ENCODE measurements at places on chromosomes 7 and 10. TPM values are rescaled to one million over a fixed set of nuclear protein-coding genes. Genes with fewer than 3 reads are reported as not detected.

DNA sequence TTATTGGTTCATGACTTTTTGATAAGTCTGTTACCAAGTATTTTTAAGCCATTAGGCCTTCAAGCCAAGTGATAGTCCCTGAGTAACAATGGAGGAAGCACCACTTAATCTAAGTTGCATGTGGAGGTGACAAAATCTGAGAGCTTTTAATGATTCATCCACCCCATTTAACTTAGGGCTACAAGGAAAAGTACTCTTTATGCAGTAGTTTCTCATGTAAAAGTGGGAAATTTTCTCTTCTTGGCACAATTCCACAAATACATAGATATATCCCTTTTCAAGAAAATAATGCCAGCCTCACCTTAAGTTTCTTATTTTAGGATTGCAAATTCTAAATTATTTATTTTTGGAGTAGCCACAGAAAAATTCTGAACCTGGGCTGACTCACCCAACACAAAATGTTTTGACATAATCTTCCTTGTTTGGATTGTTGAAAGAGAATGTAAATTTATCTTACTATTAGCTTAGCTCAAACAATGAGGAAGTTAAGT lies 85.7 kb downstream of the SUGCT start:
- DNase-seq = no peak

DNA sequence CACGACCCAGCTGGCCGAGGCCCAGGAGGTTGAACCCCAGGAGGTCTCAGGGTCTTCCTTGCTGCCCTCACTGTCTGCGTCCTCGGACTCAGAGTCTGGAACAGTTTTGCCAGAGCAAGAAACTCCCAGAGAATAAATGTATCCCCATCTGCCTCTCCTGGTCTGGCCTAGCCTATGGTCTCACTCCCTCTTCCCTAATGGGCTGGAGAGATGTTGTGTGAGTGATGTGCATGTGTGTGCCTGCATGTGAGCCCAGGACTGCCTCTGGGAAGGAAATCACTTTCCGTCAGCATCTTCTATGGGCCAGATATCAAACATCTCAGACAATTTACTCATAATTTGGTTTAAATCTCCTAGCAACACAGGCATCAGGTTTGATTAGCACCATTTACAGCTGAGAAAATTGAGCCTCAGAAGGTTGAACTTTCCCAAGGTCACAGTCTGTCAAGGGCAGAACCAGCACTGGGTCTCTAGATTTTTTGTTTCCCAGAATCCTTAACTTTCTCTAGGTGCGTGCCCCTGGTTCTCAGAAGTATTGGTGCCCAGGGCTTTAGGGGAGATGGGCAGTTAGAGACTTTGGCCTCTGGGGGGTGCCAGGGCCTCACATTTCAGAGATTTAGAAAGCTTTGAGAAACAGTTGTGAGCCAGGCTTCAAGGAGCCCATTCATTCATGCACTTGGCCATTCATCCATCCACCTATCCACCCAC lies 4.9 kb downstream of the TMEM270 start:
- DNase-seq = peak; percentile 38

DNA sequence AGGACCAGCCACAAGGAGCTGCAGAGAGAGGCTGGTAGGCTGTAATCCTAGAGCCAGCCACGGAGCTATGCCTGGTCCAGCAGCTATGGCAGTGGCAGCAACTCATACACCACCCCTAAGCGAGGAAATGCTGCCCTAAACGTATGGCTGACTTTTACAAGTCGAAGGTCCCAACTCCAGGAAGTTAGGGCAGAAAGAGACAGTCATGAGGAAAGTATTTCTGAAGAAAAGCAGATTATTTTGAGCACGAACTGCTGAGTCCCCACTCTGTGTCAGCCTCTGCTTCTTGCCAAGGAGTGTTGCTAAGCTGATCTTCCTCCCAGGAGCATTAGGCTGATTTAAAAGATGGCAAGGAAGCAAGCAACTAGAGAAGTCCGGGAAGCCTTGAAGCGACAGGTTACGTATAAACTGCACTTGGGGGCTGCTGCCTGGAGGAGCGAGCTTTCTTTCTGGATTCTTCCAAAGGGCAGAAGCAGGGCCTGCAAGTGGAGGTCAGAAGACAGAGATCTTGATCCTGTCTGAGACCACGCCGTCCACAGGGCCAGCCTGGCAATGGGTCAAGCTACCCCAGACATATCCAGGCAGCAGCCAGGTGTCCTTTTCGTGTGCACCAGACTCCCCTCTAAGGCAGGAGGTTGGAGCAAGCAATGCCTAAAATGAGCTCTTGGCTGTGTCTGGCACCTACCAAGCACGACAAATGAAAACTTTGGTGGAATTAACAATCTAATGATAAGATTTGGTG lies 39.4 kb downstream of the PLXNA4 start:
- DNase-seq = no peak

- DNase-seq = no peak
Observed at GRCh38 chr7:121384265-121384664, 11.8 kb downstream of the FAM3C start.

- DNase-seq = no peak
Observed at GRCh38 chr7:121042899-121043298, 54.4 kb downstream of the CPED1 start.

The PIP gene
- not detected for total RNA-seq

DNA sequence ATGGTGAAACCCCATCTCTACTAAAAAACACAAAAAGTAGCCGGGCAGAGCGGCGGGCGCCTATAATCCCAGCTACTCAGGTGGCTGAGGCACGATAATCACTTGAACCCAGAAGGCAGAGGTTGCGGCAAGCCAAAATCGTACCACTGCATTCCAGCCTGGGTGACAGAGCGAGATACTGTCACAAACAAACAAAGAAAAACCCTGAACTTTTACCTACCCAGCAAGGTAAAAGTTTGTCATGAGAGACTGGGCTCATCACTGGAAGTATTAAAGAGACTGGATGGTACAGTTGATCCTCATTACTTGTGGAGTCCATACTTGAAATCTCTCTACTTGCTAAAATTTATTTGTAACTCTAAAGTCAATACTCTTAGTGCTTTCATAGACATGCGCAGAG lies 113.9 kb downstream of the NDUFB2 start:
- no peak for DNase-seq

DNA sequence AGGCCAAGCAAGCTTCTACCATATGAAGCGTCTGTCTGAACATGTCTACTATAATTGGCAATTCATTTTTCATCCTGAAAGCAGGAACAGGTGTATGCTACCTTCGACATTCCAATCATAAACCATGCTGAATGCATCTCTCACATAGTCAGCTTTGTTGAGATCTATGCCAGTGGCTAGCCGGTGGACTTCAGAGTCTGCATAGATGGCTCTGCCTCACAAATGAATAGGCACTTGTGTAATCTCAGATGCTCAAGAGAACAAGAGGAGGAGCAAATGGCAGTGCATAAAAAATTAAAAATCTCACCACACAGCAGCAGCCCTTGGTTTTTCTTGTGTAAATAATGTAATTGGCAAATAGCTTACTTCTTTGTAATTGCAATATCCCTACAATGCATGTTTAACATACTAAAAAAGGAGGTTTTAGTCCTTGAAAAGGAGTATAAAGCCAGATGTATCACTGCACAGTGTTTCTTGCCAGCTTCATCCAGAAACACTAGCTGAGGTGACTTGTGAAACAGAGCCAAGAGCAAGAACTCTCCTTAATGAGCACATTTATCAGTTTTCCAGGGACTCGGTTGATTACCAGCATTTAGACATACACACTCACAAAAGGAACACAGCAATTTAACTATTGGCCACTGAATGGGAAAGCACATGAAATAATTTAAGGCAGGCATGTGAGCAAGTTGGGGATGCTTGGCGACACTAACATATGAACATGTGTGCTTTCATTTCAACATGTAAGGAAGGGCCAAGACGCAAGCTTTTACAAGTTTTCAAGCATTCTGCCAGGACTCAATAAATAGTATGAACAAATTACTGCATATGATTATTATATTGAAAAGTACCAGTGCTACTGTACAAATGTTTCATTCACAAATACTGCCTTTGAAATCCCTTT lies 249.9 kb upstream of the PLXNA4 start:
- no peak for DNase-seq

GRCh38 chr7:41054960-41055661 lies 647.8 kb downstream of the INHBA start:
- DNase-seq = no peak

GRCh38 chr7:116500078-116500853 lies 728 bp downstream of the CAV2 start:
- DNase-seq = peak; percentile 69

The TAS2R3 gene
- 0.18 TPM for total RNA-seq

- no peak for DNase-seq
Observed at GRCh38 chr7:69365651-69366192, 232.6 kb upstream of the AUTS2 start.

- no peak for DNase-seq
Observed at GRCh38 chr7:70647801-70648498, 484.0 kb upstream of the GALNT17 start.

The ZCWPW1 gene
- 1.2 TPM for total RNA-seq

GRCh38 chr10:6445671-6446316 lies 134.3 kb downstream of the PRKCQ start:
- no peak for DNase-seq

GRCh38 chr10:120966657-120967045 lies 115.5 kb downstream of the WDR11 start:
- DNase-seq = no peak

The ACSM6 gene
- not detected for total RNA-seq

DNA sequence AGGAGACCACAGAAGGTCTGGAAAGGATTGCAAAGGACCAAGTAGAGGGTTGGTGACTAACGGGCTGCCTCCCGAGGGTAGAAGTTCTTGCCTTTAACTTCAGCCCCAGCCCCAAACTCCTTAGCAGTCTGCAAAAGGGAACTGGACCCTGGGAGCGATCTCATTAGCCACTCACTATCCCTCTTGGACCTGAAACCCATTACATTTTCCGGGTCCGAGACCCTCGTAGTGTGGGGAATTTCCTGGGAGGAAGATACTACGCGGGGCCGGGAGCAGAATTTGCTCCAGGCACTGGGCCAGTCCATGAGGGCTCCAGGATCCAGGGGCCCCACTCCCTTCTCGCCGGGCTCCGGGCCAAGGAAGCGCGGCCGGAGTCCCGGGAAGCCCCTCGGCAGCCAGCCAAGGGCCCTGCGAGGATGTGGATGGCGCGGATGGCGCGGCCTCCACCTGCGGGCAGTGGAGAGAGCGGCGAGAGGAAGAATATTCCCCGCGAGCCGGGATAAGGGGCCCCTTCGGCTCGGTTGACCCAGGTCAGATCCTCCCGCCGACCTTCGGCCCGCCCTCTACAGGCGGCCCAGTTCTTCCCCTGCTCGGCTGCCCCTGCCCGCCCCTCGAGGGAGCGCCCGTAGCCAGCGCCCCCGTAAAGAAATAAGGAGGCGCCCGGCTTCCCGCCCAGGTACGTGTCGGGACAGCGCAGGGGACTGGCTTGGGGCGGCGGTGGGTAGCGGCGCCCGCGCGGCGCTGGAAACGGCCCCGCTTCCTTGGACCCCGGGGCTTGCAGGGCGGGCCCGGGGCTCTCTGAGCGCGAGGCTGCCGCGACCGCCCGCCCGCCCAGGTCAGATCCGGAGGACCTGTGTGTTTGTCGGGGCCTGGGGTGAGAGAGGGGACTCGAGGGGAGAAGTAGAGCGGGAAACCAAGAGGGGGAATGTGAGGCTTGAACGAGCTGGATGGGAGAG lies at the start of gene MYO3A:
MYO3A (plus strand) TSS at position 577 of the 956 bp plus-strand sequence. CDS start 17,882 bp downstream, outside the sequence.
- DNase-seq = no peak

- no peak for DNase-seq
Observed at GRCh38 chr10:77667426-77668324, 30.1 kb upstream of the KCNMA1 start.

- no peak for DNase-seq
Observed at GRCh38 chr7:120014925-120015465, 258.0 kb upstream of the KCND2 start.

The KAZALD1 gene
- total RNA-seq = 1.8 TPM

DNA sequence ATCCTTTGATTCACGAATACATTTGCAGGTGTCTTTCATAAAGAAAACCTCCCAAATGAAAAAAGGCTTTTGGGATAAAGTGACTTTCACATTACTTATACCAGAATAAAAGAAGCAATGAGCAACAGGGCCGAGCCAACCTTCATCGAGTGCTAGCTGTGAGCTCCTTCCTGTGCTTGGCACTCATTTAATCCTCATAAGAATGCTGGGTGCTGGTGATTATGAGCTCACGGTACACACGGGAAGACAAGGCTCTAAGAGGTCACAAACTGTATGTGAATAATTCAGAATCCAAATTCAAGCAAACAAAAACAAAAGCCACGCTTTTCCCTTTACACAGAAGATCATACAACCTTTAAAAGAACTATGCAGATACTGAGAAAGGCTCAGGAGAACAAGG lies 156.2 kb downstream of the COBL start:
- no peak for DNase-seq

DNA sequence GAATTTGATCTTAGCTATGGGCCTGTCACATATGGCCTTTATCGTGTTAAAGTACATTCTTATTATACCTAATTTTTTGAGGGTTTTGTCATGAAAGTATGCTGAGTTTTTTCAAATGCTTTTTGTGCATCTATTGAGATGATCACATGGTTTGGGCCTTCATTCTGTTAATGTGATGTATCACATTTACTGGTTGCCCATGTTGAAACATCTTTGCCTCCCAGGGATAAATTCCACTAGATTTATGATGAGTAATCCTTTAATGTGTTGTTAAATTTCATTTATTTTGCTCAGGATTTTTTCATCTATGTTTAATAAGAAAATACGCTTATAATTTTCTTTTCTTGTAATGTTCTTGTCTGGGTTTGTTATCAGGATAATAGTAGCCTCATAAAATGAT lies 442.0 kb downstream of the MDFIC start:
- no peak for DNase-seq

The OR2A14 gene
- total RNA-seq = not detected

DNA sequence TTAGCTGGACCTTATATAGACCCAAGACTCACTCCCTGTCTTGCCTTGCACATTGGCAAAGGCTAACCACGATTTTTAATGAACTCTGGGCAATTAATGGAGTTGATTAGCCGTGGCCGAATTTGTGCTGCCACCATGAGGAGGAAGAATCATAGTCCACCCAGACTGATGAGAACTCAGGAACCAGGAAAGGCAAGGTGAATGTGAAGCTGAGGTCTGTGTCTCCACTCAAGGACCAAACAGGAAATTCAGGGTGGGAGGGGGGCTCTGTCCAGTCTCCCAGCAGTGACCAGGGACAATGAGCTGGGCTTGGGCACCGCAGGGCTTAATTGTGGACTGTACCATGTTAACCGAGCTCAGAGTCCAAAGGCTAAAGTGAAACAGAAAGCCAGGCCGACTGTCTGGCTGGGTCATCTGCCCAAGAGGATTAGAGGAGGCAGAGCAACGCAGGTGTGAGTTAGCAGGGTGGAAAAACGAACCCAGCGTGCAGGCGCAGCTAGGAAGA lies 127.0 kb upstream of the JCAD start:
- no peak for DNase-seq

GRCh38 chr7:117014673-117015133 lies 61.4 kb downstream of the ST7 start:
- no peak for DNase-seq

DNA sequence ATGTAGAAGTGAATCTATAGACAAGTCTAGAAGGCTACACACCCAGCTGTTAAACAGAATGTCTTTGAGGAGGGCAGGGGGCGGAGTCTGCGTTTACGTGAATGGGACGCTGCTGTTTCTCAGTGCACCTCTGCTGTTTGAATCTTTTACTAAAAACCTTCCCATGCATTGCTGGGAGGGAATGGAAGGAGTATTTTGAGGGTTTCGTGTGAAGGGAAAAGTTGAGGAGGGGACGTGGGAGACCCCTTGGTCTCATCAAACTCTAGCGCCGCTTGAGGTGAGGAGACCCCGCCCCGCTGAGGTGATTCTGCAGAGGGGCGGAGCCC lies 492 bp upstream of the VCL start:
- no peak for DNase-seq

- no peak for DNase-seq
Observed at GRCh38 chr7:18132811-18133210, 105.2 kb upstream of the PRPS1L1 start.

Measured in SJSA1 (cell line).